ENCODE measurements at places on chromosomes 3 and 15.

DNA sequence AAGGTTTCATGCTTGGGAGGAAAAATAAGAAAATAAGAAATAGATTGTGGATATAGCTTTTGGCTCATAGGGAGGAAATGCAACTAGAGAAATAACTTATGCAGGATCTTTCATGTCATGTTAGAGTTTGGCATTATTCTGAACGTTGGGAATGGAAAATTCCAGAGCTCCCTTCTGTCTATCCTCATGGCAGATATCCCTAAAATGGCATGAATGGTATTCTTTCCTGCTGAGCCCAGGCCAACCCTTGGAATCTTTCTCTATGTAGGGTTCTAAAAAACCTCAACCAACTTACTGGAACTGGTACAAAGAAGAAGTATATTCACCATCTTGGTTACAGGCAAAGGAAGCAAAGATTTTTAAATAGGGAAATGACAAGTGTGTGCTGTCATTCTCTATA is 212.5 kb downstream of the CHST2 start:
- H3K36me3 ChIP-seq, result no peaks in the 10 kb centered on the region
- H3K27ac ChIP-seq, result no peak overlapping the region
- DNase-seq, result no peak
- H3K4me1 ChIP-seq, result peaks cover 6% of the 10 kb centered on the region
- H3K27me3 ChIP-seq, result no peaks in the 10 kb centered on the region
- H3K4me3 ChIP-seq, result no peak overlapping the region

DNA sequence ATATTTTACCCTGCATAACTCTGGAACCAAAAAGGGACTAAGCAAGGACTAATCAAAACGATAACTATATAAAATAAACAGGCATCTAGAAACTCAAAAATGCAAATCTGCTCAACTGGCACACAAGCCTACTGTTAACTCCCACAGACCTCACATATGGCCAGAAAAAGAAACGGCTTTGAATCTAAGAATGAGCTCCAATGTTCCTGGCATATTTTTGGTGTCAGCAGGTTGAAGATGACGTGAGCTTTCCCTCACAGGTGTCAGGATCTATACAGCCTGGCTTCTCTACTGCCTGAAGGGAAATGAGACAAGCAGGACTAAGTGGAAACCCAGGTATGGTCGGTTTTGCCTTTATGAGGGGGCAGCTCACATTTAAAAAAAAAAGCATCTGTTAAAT is 120.1 kb upstream of the SPATA12 start:
- no peak overlapping the region for H3K27ac ChIP-seq
- H3K27me3 ChIP-seq, result no peaks in the 10 kb centered on the region
- DNase-seq, result no peak
- H3K4me3 ChIP-seq, result no peak overlapping the region

GRCh38 chr3:164673738-164674137 is 404.6 kb downstream of the SI start:
- H3K36me3 ChIP-seq, result no peaks in the 10 kb centered on the region
- H3K4me3 ChIP-seq, result no peak overlapping the region
- H3K4me1 ChIP-seq, result no peaks in the 10 kb centered on the region

- no peak for DNase-seq
- H3K4me3 ChIP-seq, result no peak overlapping the region
- no peak overlapping the region for H3K27ac ChIP-seq
- no peaks in the 10 kb centered on the region for H3K27me3 ChIP-seq
- peaks cover 3% of the 10 kb centered on the region for H3K36me3 ChIP-seq
These were observed 24.2 kb downstream of the UBE2Q2 start for GRCh38 chr15:75867449-75867848.

DNA sequence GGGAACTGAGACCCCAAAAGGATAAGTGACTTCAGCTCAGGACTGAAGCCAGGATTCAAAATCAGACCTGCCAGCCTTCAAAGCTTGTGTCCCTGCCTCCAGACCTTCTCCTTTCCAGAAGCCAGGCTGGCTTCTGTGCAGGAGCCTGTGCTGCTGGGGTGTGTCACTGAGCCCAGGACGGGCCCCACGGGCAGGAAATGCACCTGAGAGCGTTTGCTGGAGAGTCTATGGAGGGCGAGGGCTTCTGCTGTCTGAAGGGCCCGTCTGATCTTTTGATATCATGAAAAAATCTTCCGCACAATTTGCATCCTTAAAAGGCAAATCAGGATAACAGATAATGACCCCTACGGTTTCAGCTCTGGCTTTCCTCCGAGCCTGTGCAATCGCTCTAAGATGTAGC is 125.4 kb downstream of the FAM43A start:
- H3K27me3 ChIP-seq, result peaks cover 2% of the 10 kb centered on the region
- DNase-seq, result no peak
- no peaks in the 10 kb centered on the region for H3K36me3 ChIP-seq
- H3K27ac ChIP-seq, result no peak overlapping the region

DNA sequence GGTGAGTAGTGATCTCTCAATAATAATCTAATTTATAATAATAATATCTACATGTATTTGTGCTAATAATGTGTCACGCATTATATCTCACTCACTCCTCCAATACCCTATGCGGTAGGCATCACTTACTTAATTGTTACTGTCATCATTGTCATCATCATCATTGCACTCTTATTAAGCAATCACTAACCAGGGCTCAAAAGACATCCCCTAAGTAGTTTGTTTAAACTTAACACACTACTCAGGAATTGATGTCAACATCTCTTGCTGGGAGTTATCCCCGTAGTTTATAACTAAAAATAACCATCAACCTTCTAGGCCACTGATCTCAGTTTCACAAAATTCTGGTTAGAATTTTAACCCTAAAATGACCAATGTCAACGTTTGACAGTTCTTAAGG is 56.8 kb upstream of the ICE2 start:
- DNase-seq, result no peak
- no peak overlapping the region for H3K4me3 ChIP-seq
- peaks cover 3% of the 10 kb centered on the region for H3K36me3 ChIP-seq
- H3K27ac ChIP-seq, result no peak overlapping the region
- H3K4me1 ChIP-seq, result peaks cover 68% of the 10 kb centered on the region

- no peak overlapping the region for H3K4me3 ChIP-seq
- peaks cover 21% of the 10 kb centered on the region for H3K27me3 ChIP-seq
- H3K36me3 ChIP-seq, result no peaks in the 10 kb centered on the region
These were observed 368.6 kb upstream of the ROPN1 start for GRCh38 chr3:124360563-124360962.

DNA sequence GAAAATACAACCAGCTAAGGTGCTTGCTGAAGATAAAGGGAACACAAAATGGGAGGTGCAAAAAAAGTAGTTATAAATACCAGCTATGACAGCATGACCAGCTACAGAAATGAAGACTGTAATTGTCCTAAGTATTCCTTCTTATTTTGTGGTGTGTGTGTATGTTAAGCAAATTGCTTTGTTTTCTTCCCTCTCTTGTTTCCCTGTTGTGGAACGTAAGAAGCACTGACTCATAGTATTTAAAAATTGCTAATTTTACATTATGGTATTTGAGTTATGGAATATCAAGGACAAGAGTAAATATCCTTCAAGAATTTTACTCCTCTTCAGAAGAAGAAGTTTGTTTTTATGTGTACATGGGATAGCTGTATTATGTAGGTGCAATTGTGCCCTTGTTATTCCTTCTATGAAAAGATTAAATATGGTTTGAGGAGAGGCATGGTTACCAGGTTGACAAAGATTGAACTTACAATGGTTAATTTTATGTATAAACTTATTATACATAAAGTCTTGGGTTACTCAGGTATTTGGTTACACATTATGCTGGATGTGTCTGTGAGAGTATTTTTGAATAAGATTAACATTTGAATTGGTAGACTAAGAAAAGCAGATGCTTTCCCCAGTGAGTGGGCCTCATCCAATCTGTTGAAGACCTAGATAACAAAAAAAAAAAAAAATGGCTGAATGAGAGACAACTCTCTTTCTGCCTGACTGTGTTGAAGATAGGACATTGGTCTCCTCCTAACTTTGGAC is 1132.1 kb upstream of the ALCAM start:
- DNase-seq, result no peak
- H3K27me3 ChIP-seq, result no peaks in the 10 kb centered on the region
- no peak overlapping the region for H3K27ac ChIP-seq
- no peaks in the 10 kb centered on the region for H3K36me3 ChIP-seq
- no peak overlapping the region for H3K4me3 ChIP-seq

DNA sequence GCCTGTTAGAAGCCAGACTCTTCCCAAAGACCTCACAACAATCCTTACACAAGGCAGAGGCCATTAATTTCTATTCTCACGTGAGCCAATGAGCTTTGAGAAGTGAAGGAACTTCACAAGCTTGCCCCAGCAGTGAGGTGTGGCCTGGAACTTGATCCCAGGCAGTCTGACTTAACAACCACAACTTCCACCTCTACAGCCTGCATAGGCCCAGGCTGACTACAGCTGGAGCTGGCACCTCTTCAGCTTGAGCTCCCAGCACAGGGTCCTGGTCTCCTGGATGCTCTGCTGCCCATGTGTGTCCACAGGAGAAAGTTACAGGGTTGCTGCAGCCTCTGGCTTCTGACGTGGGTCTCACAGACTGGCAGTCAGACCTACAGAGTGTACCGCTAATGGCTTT is 111.0 kb downstream of the ERC2 start:
- H3K4me1 ChIP-seq, result no peaks in the 10 kb centered on the region
- H3K27ac ChIP-seq, result no peak overlapping the region
- no peak for DNase-seq
- H3K27me3 ChIP-seq, result peaks cover 5% of the 10 kb centered on the region
- H3K4me3 ChIP-seq, result no peak overlapping the region
- no peaks in the 10 kb centered on the region for H3K36me3 ChIP-seq

Measured in activated naive CD4-positive, alpha-beta T cell treated with anti-CD3 and anti-CD28 coated beads for 36 hours (primary cell).